Chondrocyte (in vitro differentiated cells): ENCODE measurements at places on chromosomes 16 and 17.

DNA sequence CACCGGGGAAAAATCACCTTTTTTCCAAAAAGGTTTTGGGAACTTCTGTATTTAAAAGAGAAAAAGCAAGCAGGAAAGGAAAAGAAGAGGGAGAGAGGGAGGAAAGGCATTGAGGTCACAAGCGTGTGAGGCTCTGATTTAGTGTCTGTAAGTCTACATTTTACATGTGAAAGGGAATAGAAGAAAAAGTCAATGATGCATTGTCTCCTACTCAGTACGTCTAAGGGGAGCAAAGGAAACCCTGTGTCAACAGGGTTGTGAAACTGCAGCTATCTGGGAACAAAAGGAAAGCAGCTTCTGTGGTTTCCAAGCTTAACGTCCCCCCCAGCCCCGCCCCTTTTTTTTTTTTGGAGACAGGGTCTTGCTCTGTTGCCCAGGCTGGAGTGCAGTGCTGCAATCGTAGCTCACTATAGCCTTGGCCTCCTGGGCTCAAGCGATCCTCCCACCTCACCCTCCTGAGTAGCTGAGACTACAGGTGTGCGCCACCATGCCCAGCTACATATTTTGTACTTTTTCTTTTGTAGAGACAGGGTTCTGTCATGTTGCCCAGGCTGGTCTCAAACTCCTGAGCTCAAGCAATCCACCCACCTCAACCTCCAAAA lies 1.8 kb upstream of the CDC42EP4 start:
- H3K36me3 ChIP-seq: no peaks in the 10 kb centered on the region
- no peaks in the 10 kb centered on the region for H3K27me3 ChIP-seq
- DNase-seq: peak; percentile 12
- no peak overlapping the region for H3K27ac ChIP-seq

- DNase-seq: no peak
- no peaks in the 10 kb centered on the region for H3K36me3 ChIP-seq
- peak overlapping the region; percentile 88 for H3K4me3 ChIP-seq
- peaks cover 55% of the 10 kb centered on the region for H3K4me1 ChIP-seq
- no peaks in the 10 kb centered on the region for H3K27me3 ChIP-seq
- peak overlapping the region; percentile 97 for H3K27ac ChIP-seq
These were observed 2.3 kb downstream of the BAHCC1 start for GRCh38 chr17:81397314-81398175.

DNA sequence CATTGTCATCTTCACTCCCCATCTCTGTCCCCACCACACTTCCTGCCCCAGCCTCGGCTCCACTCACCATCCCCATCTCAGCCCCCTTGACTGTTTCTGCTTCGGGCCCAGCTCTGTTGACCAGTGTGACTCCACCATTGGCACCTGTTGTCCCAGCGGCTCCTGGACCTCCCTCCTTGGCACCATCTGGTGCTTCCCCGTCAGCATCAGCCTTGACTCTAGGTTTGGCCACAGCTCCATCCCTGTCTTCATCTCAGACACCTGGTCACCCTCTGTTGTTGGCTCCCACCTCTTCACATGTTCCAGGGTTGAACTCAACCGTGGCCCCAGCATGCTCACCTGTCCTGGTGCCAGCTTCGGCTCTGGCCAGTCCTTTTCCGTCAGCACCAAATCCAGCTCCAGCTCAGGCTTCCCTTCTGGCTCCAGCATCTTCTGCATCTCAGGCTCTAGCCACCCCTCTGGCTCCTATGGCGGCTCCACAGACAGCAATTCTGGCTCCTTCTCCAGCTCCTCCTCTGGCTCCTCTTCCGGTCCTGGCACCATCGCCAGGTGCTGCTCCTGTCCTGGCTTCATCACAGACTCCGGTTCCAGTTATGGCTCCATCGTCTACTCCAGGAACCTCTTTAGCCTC lies 24.4 kb upstream of the PHKG2 start:
- H3K4me1 ChIP-seq: no peaks in the 10 kb centered on the region
- DNase-seq: peak; percentile 72
- no peak overlapping the region for H3K4me3 ChIP-seq
- no peaks in the 10 kb centered on the region for H3K27me3 ChIP-seq
- H3K36me3 ChIP-seq: peaks cover 47% of the 10 kb centered on the region
- H3K27ac ChIP-seq: no peak overlapping the region

GRCh38 chr16:69410219-69410990 lies 14.0 kb upstream of the CYB5B start:
- DNase-seq: no peak
- H3K4me3 ChIP-seq: no peak overlapping the region
- H3K27ac ChIP-seq: peak overlapping the region; percentile 87
- H3K36me3 ChIP-seq: no peaks in the 10 kb centered on the region
- no peaks in the 10 kb centered on the region for H3K27me3 ChIP-seq
- peaks cover 17% of the 10 kb centered on the region for H3K4me1 ChIP-seq

- H3K4me3 ChIP-seq: no peak overlapping the region
- no peaks in the 10 kb centered on the region for H3K36me3 ChIP-seq
- peaks cover 15% of the 10 kb centered on the region for H3K27me3 ChIP-seq
- DNase-seq: no peak
These were observed 38.8 kb upstream of the PRKCB start for GRCh38 chr16:23796941-23797340.

DNA sequence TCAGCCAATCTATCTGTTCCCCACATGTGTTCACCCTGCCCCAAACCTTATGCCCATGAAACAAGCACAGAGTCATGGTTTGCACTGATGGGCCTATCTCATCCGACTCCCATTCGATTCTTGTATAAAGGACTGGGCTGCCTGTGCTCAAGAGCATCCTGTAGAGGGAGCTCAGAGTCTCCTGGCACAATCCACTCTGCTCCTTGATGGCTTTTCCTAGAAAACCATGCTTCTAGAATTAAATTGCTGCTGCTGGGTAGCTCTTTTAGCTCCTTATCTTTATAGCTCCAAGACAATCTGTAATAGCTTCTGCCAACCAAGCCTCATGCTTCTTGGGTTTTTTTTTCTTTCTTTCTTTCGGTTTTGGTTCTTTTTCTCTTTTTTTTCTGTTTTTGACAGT lies 9.7 kb downstream of the ZNF19 start:
- H3K27ac ChIP-seq: no peak overlapping the region
- H3K4me3 ChIP-seq: no peak overlapping the region
- peaks cover 29% of the 10 kb centered on the region for H3K36me3 ChIP-seq
- no peak for DNase-seq

GRCh38 chr16:67664258-67664657 lies 2.3 kb downstream of the ENKD1 start:
- H3K27me3 ChIP-seq: no peaks in the 10 kb centered on the region
- H3K4me1 ChIP-seq: peaks cover 26% of the 10 kb centered on the region
- no peak overlapping the region for H3K4me3 ChIP-seq

DNA sequence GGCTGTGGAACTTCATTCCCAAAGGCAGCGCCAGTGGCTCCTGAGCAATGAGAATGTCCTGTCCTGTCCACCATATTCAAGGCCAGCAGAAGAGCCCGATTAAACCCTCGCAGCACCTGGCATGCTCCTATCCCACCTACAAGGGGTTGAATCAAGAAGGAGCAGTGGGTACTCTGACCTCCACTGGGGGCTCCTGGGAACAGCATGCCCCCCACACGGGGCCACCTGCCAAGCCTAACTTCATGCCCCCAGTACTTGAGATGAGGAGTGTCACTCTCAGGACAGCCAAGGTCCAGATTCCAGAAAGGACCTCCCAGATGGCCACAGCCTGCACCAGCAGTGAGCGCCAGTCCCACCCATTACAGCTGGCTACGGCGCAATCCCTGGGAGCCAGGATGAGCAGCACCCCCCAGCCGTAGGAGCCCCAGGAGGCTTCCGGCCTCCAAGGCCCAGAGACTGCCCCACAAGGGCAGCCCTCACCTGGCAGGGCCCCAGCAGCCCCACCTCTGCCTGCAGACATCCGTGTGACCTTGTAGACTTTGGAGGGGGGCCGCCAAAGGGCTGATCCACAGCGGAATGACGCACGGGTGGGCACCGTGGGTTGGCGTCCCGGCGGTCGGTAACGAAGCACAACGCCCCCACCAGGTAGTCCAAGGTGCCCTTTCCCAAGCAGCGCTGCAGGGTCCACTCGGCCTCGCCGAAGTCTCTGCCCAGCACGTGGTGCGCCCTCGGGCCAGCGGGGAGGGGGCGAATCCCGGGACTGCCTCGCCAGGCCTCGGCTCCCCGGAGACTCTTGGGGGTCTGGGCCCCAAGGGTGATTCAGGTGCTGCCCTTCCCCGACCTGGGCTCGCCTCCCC lies 1.0 kb upstream of the MPDU1 start:
- peaks cover 14% of the 10 kb centered on the region for H3K36me3 ChIP-seq
- peak overlapping the region; percentile 95 for H3K4me3 ChIP-seq
- peak overlapping the region; percentile 100 for H3K27ac ChIP-seq
- no peak for DNase-seq
- H3K4me1 ChIP-seq: peaks cover 61% of the 10 kb centered on the region
- no peaks in the 10 kb centered on the region for H3K27me3 ChIP-seq

DNA sequence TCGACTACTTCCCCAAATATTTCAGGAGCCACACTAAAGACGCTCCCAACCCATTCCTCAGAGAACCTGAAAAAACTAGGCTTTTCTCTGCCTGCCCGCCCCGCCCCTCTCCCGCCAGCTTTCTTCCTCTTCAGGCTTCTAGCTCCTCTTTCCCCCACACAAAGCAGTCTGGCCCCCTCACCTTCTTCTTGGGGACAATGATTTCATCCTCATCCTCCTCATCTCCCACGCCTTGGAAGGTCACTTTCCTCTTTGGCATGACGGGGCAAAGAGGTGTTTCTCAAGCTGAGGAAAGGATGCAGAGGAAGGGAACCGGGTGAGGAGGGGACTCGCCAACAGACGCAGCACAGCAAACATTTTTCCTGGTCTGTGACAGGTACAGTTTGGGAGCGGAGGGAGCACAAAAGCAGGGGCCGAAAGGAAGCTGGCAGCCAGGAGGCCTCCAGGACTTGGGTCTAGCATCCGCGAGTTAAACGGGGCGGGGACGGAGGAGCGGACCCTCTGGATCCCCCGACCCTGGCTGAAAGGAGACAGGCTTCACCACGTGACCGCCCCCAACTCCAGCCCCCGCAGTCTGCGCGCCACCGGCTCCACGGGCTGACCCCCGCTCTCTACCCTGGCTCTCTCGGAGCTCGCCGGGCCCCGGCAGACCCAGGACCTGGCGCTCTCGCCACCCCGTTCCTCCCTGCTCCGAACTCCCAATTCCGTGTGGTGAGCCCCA lies 525 bp downstream of the CD2BP2 start:
- DNase-seq: peak; percentile 29
- peaks cover 23% of the 10 kb centered on the region for H3K36me3 ChIP-seq
- H3K4me1 ChIP-seq: peaks cover 50% of the 10 kb centered on the region

- no peak overlapping the region for H3K27ac ChIP-seq
- H3K4me3 ChIP-seq: no peak overlapping the region
- peaks cover 21% of the 10 kb centered on the region for H3K36me3 ChIP-seq
- DNase-seq: no peak
- H3K4me1 ChIP-seq: no peaks in the 10 kb centered on the region
These were observed 17.6 kb downstream of the HIGD1B start for GRCh38 chr17:44865231-44865660.

GRCh38 chr17:73614256-73614655 lies 30.0 kb downstream of the SDK2 start:
- no peak overlapping the region for H3K4me3 ChIP-seq
- DNase-seq: no peak
- no peaks in the 10 kb centered on the region for H3K36me3 ChIP-seq
- H3K4me1 ChIP-seq: peaks cover 28% of the 10 kb centered on the region
